ENCODE measurements at places on chromosomes 11 and 22.

- no peak for DNase-seq
Observed at GRCh38 chr22:38162881-38163843, 18.5 kb downstream of the PLA2G6 start.

DNA sequence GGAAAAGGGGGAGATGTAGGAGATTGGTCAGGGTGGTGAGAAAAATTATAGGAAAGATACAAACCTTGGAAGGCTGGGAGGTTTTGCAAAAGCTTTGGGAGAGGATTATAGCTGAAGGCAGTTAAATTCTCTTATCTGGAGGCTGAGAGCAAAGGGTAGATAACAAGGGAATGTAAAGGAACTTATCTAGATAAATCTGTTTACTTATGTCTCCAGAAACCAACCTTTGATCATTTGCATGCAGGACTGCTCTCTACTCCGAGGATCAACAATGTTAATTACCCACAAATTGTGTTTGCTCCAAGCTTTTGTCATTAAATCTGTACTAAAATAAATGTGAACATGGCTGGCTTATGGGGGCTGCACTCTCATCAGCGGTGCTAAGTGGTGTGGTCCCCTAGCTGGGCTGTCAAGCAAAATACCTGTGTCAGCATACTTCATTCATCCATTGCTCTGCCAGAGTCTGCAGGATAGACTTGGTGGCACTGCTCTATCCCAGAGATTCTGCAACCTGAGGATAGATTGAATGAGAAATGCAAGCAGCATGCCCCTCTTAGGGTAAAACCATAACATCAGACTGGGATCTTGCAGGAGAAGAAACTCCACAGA is 1599.2 kb upstream of the TENM4 start:
- DNase-seq = no peak

DNA sequence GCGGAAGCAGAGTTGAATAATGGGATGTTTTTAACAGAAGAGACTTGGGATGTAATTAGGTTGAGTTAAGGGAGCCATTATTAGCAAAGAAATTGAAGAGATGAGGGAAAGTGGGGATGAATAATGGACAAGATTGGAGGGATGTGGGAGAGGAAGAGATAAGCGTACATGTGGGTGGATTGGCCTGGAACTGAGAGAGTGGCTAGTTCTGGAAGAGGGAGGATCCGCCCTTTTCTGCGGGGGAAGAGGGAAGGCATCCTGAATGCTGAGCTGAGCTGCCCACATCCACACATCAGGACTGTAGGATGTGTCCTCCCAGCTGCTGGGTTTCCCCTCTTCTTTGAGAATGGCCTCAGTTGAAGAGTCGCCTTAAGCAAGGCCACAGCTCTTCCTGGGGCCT is 68.3 kb upstream of the CADM1 start:
- no peak for DNase-seq

GRCh38 chr11:107859459-107860239 is 1.1 kb upstream of the SLC35F2 start:
- peak; percentile 40 for DNase-seq

DNA sequence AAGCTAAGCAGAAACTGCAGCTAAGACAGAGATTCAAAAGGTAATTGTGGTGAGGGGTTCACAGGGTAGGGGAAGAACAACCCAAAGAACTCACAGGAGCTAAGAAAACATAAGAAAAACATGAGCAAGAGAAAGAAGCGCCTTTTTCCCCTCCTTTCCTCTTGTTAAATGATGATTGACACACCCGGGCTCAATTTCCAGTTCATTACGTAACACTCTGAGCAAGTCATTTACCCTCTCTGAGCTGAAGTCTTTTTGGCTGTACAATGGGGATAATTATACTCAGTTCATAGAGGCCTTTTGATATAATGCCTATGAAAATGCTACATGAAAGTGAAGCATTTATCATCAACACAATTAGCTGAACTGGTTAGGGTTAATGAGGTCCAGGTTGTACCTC is 17.2 kb downstream of the LRP4 start:
- no peak for DNase-seq

GRCh38 chr11:132126973-132127899 is 756.8 kb downstream of the NTM start:
- DNase-seq = no peak

DNA sequence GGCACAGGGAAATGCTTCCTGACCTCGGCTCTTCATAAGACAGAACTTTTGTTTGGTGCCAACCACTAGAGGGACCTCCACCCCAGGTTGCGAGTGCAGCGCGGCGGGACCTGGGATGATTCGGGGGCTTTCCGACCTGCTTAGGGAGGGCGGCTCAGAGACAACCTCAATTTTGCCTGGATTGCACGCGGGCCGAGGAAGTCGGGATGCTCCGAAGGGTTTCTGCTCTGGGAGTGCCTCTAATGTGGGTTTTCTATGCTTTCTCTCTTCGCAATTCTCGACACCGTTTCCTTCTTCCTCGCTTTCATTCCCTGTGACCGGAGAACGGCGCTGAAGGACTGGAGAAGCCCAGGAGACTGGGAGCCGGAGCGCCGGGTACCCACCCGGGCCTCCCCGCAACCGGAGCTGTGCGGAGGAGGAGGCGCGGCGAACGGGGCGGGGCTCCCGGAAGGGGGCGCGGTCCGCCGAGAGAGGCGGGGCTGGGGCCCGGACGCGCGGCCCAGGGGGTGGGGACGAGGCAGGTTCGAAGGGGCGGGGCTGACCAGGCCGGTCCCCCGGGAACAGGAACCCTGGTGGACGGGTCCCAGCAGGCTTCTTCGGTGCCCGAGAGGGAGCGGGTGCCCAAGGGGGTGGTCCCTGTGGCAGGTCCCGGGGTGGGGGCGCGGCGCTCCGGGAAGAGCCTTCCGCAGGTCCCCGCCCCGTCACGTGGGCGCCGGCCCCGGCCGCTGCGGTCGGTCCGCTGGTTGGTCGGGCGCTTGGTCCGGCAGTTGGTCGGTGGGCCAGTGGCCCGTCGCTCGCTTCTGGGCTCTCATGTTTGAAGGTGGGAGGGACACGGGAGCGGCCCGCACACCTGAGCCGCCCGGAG is at the start of gene PPFIBP2:
Gene PPFIBP2, plus strand, starts transcription at position 766 of the 865 bp plus-strand sequence. CDS start 35,477 bp downstream, outside the sequence.
- DNase-seq = peak; percentile 71

DNA sequence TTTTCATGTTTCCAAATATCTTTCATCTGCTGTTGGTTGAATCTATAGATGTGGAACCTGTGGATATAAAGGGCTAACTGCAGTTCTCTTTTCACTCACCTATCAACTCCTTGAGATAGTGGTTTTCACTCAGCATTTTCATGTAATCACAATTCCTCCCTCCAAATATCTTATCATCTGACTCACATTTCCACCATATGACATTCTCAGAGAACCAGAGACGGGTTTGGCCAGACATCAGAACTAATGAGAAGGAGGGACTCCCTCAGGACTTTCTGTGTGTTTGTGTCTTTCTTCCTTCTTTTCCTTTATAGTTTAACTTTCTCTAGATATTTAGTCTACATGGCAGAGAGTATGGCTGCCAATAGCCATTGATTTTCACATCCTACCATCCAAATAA is 134.8 kb upstream of the DDI1 start:
- no peak for DNase-seq

- DNase-seq = no peak
Observed at GRCh38 chr11:72573855-72574445, 100.3 kb downstream of the PDE2A start.

- DNase-seq = peak; percentile 18
Observed at GRCh38 chr11:133403900-133404299, 128.4 kb downstream of the OPCML start.

DNA sequence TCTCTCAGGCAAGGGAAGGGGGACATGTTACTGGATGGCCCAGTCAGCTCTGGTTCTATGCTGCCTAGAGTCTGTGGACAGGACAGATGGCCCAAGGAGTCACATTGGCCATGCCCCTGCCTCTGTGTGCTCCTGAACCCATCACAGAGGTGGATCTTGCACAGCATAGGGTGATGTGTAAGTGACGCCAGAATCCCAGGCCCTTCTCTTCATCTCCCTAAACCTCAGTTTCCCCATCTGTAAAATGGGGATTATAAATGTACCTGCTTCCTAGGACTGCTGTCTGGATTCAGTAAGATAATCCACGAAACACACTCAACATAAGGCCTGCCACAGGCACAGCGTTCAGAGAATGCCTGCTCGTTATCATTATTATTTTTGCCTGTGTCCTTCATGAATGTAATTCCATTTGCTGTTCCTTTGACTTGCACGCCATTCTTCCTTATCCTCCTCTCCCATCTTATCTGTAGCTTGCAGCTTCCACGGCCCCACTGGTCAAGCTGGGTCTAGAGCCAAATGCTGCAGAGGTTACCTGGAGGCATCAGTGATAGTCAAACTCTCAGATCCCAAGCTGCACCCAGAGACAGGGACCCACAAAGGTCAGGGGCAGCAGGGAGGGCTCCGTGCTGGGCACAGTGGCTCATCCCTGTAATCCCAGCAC is 207.0 kb downstream of the MN1 start:
- DNase-seq = no peak

- no peak for DNase-seq
Observed at GRCh38 chr11:114179234-114179941, 116.8 kb upstream of the NNMT start.

DNA sequence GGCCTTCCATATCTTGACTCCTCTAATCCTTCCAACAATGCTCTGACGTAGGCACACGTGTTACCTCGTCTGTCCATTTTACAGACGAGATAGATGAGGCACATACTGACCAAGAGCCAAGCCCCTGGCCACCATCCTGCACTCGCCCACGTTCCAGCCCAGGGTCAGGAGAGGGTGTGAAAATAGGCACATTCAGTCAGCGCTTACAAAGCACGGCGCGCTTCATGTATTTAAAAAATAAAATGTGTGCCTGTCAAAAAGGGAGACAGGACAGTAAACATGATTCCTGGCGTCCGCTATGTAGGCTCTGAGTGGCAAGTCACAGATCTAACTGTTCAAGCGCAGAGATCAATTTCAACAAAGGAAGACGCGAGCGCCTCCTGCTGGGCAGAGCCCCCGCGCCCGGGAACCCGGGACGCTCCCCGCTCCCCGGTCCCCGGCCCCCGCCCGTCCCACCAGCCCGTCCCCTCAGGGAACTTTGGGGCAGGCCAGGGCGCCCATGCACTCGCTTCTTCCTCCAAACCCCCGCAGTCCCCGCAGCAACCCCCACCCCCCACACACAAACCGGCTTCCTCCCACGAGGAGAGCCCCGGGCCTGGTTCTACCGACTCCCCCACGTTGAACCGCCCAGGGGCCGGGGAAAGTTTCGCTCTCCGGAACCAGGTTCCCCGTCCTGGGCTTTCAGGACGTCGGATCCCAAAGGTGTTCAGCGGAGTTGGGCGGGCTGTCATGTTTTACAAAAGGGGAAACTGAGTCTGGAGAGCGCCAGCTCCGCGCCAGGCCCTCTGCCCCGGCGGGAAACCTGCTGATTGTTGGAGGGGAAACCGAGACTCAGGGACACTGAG is 10.4 kb upstream of the C1QTNF6 start:
- DNase-seq = peak; percentile 91

DNA sequence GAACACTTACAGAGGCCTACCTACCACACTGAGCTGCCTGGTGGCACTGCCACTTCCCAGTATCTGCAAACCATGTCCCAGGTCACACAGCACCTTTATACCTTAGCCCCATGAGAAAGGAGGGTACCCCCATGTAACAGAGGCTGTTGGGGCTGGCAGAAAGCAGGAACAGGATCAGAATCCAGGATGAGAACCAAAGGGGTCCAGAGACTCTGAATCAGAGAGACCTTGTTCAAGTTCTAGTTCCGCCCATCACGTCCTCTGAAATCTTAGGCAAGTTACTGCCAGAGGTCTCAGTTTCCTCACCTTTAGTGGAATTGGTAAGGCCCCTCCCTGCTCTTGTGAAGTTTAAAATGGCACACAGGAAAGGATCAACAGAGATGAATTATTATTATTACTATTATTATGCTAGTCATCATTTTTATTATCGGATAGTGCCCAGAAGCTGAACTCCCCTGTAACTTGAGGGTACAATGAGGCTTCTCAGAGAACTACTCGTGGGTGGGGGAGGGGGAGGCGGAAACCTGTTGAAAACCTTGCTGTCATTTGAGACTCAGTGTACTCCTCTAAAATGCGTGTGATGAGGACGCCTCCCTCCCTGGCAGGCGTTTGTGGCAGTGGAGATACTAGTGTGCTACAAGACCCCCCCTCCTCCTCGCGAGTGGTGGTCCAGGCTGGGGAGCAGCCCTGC is 9.3 kb downstream of the SELENOM start:
- no peak for DNase-seq

GRCh38 chr11:3934658-3935057 is 79.2 kb downstream of the STIM1 start:
- DNase-seq = no peak

- DNase-seq = no peak
Observed at GRCh38 chr11:105045676-105046296, 651 bp upstream of the CARD16 start.

DNA sequence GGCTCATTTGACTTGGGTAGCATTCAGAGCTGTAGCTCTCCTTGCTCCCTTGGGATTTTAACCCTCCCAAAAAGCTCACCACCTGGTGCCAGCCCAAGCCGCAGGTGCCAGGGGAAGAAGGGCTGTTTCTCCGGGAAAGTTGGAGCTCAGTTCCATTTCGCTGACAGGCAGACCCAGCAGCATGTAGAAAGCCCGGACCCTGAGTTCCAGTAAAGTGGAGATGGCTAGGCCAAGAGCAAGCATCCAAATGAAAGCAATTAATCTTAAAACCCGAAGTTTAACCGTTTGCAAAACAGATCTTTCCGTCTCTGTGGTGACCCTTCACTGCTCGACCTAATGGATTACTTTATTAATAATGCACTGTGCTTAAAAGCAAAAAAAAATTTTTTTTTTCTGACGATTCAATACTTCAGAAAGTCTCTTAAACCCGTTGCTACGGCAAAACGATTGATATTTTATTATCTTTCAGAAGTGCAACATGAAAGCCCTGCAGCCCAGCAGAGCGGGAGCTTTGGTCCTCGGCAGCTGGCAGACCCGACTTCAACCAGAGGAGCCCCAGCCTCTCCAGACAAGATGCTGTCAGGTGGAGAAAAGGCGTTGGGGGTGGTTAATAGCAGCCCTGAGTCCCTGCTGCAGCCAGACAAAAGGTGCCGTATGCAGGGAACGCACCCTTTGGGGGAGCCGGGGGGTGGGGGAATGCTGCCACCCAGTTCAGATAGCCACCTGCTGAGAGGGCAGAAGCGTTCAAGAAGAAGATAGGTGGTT is 3.3 kb downstream of the LMO1 start:
- DNase-seq = no peak

DNA sequence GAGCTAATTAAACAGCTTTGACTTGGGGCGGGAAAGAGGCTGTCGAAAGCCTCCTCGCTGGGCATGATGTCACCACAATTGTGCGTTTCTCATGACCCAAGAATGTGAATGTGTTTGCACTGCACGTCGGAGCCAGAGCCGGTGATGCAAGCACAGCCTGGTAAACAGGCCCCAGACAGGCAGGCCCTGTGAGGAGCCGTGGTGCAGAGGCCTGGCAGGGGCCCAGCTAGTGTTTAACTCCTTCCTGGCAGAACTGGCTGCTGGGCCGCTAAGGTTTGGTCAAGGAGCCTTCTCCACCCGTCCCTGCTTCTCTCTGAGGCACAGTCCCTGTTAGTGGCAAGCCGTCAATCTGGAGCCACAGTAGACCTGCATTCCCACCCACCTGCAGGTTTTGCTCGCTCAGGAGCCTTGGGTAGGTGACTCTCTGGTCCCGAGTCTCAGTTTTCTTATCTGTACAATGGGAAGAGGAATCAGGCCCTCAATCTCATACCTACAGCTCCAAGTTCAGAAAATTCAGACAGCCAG is 25.4 kb upstream of the SMTN start:
- DNase-seq = no peak

GRCh38 chr22:37403267-37403960 is 23.9 kb downstream of the ELFN2 start:
- no peak for DNase-seq

Data from KBM-7 (cell line).